Thymus (tissue), 14 donors: ENCODE measurements at places on chromosomes 7 and 10. TPM values are rescaled to one million over a fixed set of nuclear protein-coding genes. Genes with fewer than 3 reads are reported as not detected.

The NME8 gene
- total RNA-seq: 1.0 TPM

The MARVELD1 gene
- 3.7 TPM for total RNA-seq

The ZNF655 gene
- total RNA-seq: 58.9 TPM

The KLF14 gene
- total RNA-seq: 0.05 TPM

The MSMB gene
- 1.1 TPM for total RNA-seq

The SLC13A4 gene
- 0.05 TPM for total RNA-seq

The GRID2IP gene
- total RNA-seq: 0.28 TPM

The ZP3 gene
- 1.6 TPM for total RNA-seq

The NCF1 gene
- 5.7 TPM for total RNA-seq

The TRIM73 gene
- 1.3 TPM for total RNA-seq

The ARMS2 gene
- total RNA-seq: not detected

The SLC13A1 gene
- total RNA-seq: under 0.01 TPM

The PDK4 gene
- total RNA-seq: 4.6 TPM

The OR2A5 gene
- total RNA-seq: not detected

The ZNF22 gene
- total RNA-seq: 83.1 TPM

The FBXW4 gene
- 32.0 TPM for total RNA-seq

The STAG3 gene
- 59.1 TPM for total RNA-seq
